ENCODE measurements at places on chromosomes 1 and 21. TPM values are rescaled to one million over a fixed set of nuclear protein-coding genes. Genes with fewer than 3 reads are reported as not detected.

GRCh38 chr1:112767646-112768045 is 52.5 kb upstream of the PPM1J start:
- no peak for DNase-seq

The TMCO1 gene
- 47.3 TPM for total RNA-seq

GRCh38 chr1:30257742-30258380 is 465.5 kb downstream of the MATN1 start:
- DNase-seq = no peak

- DNase-seq = no peak
Observed at GRCh38 chr1:181187337-181188126, 99.0 kb downstream of the IER5 start.

DNA sequence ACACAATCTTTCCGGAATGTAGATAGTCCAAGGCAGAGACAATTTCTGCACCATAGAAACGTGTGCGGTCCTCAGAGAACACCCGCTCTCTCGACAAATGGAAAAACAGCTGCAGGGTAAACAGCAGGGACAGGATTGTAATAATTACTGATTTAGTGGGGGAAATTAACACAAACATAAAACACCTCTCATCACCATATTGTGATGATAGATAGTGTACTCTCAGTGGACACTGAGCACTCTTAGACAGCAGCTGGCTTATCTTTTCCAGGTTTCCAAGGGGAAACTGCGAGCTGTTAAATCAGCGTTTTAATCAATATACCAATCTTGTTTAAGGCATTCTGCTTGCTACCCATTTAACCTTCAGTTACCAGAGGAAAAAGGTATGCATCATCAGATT is 277.1 kb downstream of the AKT3 start:
- no peak for DNase-seq

- DNase-seq = no peak
Observed at GRCh38 chr1:218887141-218887925, 286.3 kb upstream of the LYPLAL1 start.

Data from Right ventricle myocardium inferior (tissue), 1 donor.